Foreskin keratinocyte (primary cell): ENCODE measurements at places on chromosomes 2 and 18. TPM values are rescaled to one million over a fixed set of nuclear protein-coding genes. Genes with fewer than 3 reads are reported as not detected.

DNA sequence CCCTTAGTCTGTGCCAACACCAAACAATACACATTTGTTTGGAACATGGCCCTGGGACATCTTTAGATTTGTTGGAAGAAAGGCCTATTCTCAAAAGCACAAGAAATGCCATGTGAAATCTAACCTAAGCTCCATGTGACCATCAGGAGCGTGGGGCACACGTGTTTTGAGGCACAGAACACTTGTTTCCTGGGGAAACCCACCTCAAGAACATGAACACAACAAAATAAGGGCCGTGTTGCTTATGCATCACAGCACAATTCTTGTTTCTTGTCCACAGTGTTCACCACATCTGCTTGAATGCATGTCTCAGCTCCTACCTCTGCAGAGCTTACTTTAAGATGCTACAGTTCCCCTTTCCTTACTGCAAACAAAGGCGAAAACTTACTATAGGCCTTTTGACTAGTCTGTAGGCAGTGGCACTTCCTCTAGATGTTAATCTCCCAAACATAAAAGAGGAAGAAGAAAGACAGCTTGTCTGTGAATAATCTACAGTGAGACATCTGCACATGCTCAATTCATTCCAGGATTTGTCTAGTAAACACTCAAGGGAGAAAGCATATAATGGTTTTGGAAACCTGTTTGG is 165.0 kb downstream of the ANKRD44 start:
- no peak for DNase-seq

Gene RAB6C
- total RNA-seq, result not detected in 2 replicates

- DNase-seq, result peak; percentile 70
Measured at GRCh38 chr2:97957432-97958183, 38.1 kb downstream of the TMEM131 start.

- DNase-seq, result no peak
Measured at GRCh38 chr2:33812707-33813106, 213.6 kb upstream of the FAM98A start.

GRCh38 chr2:15377202-15377601 is 183.9 kb downstream of the NBAS start:
- no peak for DNase-seq
